ENCODE measurements at places on chromosomes 11 and 22. TPM values are rescaled to one million over a fixed set of nuclear protein-coding genes. Genes with fewer than 3 reads are reported as not detected.
A peak's percentile ranks its signal among the peaks of the same experiment; 100 is the strongest.

Gene CCDC89
- 0.90 TPM for total RNA-seq

Gene THY1
- total RNA-seq, result 1.3 TPM

Gene OR52N4
- total RNA-seq, result 2.4 TPM

Gene FZD4
- total RNA-seq, result 0.56 TPM

Gene MS4A4A
- not detected for total RNA-seq

Gene GSTT2B
- not detected for total RNA-seq

Gene P2RY2
- not detected for total RNA-seq

Gene IL10RA
- total RNA-seq, result 79.6 TPM

Gene JHY
- total RNA-seq, result 6.0 TPM

Gene ZNF280B
- total RNA-seq, result 2.9 TPM

Gene FADS2
- total RNA-seq, result 23.3 TPM

DNA sequence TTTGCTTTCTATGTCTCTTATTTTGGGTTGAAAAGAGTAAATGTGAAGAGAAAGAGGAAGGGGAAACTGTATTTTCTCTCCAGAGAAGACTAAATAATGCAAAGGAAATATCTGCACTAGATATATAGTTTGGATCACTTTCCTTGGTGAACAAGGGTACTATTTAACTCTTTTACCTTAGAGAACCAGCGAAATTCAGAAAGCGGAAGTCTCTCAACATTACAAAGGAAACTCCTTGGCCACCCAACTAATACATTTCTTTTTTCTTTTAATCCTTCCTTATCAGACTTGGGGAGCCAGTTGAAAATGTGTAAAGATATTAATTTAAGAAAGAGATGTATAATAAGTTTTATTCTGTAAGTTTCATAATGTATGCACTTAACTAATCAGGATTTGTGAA is 64.2 kb downstream of the SESN3 start:
- no peak for DNase-seq
- no peak overlapping the region for H3K4me3 ChIP-seq
- H3K36me3 ChIP-seq, result no peaks in the 10 kb centered on the region
- H3K4me1 ChIP-seq, result peaks cover 15% of the 10 kb centered on the region
- H3K27me3 ChIP-seq, result no peaks in the 10 kb centered on the region

- H3K36me3 ChIP-seq, result no peaks in the 10 kb centered on the region
- H3K27me3 ChIP-seq, result no peaks in the 10 kb centered on the region
- no peak overlapping the region for H3K4me3 ChIP-seq
- no peak for DNase-seq
These were observed 60.5 kb downstream of the HIPK3 start for GRCh38 chr11:33317662-33318061.

GRCh38 chr22:24138649-24139420 is 42.5 kb upstream of the SUSD2 start:
- no peak for DNase-seq
- no peak overlapping the region for H3K27ac ChIP-seq
- no peak overlapping the region for H3K4me3 ChIP-seq
- no peaks in the 10 kb centered on the region for H3K27me3 ChIP-seq

GRCh38 chr22:50705219-50705691 is 32.6 kb downstream of the SHANK3 start:
- DNase-seq, result no peak
- H3K4me3 ChIP-seq, result no peak overlapping the region
- H3K36me3 ChIP-seq, result no peaks in the 10 kb centered on the region
- H3K4me1 ChIP-seq, result peaks cover 13% of the 10 kb centered on the region
- no peaks in the 10 kb centered on the region for H3K27me3 ChIP-seq

GRCh38 chr11:122744357-122744756 is 88.8 kb downstream of the UBASH3B start:
- H3K36me3 ChIP-seq, result peaks cover 2% of the 10 kb centered on the region
- no peaks in the 10 kb centered on the region for H3K4me1 ChIP-seq
- H3K27me3 ChIP-seq, result peaks cover 23% of the 10 kb centered on the region
- H3K4me3 ChIP-seq, result no peak overlapping the region

- H3K27ac ChIP-seq, result no peak overlapping the region
- DNase-seq, result no peak
- H3K36me3 ChIP-seq, result peaks cover 7% of the 10 kb centered on the region
- H3K4me1 ChIP-seq, result peaks cover 18% of the 10 kb centered on the region
- H3K27me3 ChIP-seq, result peaks cover 37% of the 10 kb centered on the region
- no peak overlapping the region for H3K4me3 ChIP-seq
These were observed 4.3 kb upstream of the TRIM44 start for GRCh38 chr11:35658020-35658948.

- peaks cover 7% of the 10 kb centered on the region for H3K27me3 ChIP-seq
- H3K4me3 ChIP-seq, result peak overlapping the region; percentile 67
- peaks cover 7% of the 10 kb centered on the region for H3K4me1 ChIP-seq
- H3K27ac ChIP-seq, result no peak overlapping the region
These were observed 3.7 kb downstream of the CATSPER1 start for GRCh38 chr11:66022401-66023185.

DNA sequence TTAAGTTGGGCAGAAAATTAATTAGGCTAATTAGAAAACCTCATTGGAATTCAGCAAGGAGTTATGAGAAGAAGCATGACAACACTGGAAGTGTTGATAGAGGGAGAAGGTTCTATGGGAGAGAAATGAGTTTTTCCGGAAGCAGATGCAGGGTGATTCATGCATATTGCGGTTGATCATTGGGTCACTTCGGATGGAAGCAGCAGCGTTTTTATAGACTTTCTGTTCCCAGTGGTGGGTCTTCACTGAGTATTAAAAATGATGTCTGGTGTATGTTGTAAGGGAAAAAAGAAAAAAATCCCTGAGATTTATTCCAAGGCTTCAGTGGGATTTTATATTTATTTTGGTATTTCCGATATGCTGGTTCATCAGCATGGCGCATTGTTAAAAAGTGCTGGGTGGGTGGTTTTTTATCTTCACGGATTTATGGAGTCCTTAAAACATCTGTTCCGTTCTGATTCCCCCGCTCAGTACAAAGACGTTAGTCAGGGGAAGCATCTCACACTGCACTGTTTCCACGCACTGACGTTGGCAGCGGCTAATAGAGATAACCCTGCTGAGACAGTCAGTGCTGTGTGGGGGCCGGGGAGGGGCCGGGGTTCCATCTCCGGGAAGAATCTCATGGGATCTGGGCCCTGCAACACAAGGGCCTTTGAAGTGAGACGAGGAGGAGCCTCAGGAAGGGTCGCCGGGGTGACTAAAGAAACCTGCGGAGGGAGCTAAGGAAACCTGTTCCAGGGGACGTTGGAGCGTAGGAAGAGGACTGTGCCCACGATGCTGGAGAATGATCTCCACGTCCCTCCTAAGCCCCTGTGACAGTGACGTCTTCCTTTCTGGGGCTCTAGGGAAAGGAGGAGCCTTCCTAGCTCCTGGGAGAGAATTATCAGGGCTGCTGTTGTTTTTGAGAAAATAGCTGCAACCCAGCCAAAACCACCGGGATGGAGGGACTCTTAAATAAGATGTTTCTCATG is 390.0 kb downstream of the NTM start:
- no peak overlapping the region for H3K4me3 ChIP-seq
- H3K27me3 ChIP-seq, result no peaks in the 10 kb centered on the region
- DNase-seq, result no peak

DNA sequence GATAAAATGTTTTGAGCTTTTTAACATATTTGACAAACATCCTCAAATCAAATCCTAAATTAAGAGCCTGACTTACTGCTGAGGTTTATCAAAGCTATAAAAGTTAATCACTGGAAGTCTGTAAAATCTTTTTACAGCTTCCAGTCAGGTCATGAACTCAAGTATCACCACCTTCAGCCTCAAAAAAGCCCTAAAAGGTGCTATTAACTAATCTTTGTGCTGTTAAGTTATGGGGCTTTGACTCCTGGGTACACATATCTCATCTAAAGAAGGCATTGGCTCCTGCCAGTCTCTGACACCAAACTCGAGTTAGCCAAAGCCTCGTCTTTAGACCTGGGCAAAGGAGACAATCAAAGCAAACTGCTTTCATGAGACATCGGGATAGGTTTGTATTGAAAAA is 34.0 kb upstream of the CBX6 start:
- DNase-seq, result no peak
- H3K27ac ChIP-seq, result no peak overlapping the region
- peaks cover 1% of the 10 kb centered on the region for H3K4me1 ChIP-seq

- no peaks in the 10 kb centered on the region for H3K36me3 ChIP-seq
- no peaks in the 10 kb centered on the region for H3K4me1 ChIP-seq
- no peak overlapping the region for H3K27ac ChIP-seq
- no peaks in the 10 kb centered on the region for H3K27me3 ChIP-seq
- H3K4me3 ChIP-seq, result no peak overlapping the region
These were observed 286.6 kb downstream of the SWAP70 start for GRCh38 chr11:9950462-9950861.

GRCh38 chr11:57072640-57073039 is 83.9 kb downstream of the OR5AK2 start:
- no peak for DNase-seq
- H3K36me3 ChIP-seq, result no peaks in the 10 kb centered on the region
- no peaks in the 10 kb centered on the region for H3K27me3 ChIP-seq

DNA sequence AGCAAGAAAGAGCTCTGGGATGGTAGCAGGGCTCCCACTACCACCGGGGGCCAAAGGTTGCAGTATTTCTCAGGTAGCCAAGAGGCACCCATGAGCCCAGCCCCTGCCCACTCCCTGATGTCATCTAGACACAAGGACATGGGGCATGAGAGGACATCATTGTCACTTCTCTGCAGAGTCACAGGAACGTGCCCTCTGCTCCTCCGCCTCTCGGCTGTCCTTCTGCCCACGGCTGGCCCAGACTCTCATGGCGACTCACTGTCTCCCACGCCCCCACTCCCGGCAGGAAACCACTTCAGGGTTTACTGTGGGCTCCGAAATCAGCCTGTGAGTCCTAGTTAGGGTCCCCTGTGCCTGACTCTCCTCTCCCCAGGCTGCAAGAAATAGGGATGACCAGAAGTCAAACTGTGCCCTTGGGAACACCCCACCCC is 1.8 kb upstream of the GAL start:
- H3K27ac ChIP-seq, result no peak overlapping the region
- H3K27me3 ChIP-seq, result peaks cover 30% of the 10 kb centered on the region
- no peaks in the 10 kb centered on the region for H3K36me3 ChIP-seq
- DNase-seq, result no peak
- peaks cover 9% of the 10 kb centered on the region for H3K4me1 ChIP-seq

- H3K27me3 ChIP-seq, result no peaks in the 10 kb centered on the region
- DNase-seq, result no peak
- H3K36me3 ChIP-seq, result peaks cover 2% of the 10 kb centered on the region
- no peaks in the 10 kb centered on the region for H3K4me1 ChIP-seq
- no peak overlapping the region for H3K27ac ChIP-seq
These were observed 1024.5 kb downstream of the LRRC4C start for GRCh38 chr11:40434926-40435325.

DNA sequence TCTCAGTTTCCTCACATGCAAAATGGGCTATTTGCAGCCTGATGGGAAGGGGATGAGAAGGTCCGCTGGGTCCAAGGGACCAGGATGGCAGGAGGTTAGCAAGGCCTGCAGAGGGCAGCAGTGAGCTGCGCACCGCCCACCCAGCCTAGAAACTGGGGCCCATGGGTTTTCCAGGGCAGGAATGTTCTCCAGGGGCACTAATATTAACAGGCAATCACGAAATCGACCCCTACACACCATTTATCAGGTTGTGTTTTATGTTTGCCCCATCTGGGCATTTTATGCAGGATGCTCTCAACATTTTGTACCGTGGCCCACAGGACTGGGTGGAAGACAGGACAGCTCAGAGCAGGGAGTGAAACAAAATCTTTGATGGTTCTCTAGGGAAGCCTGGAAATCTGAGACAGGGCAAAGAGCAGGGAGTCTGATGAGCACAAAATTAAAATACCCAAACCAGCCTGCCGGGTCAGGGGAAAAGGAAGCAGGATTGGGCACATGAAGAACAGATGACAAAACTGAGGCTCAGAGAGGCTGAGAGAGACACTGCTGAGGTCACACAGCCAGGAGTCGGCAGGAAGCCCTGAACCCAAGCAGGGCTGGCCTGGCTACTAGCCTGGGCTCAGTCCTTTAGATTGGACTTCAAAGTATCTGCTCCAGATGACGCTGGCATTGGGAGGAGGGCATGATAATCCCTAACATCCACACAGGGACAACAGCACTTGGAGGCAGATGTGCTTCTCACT is 1.6 kb upstream of the BCR start:
- peak overlapping the region; percentile 4 for H3K4me3 ChIP-seq
- DNase-seq, result peak; percentile 62
- H3K27ac ChIP-seq, result peak overlapping the region; percentile 2

GRCh38 chr11:80414181-80415165 is 973.6 kb upstream of the TENM4 start:
- no peaks in the 10 kb centered on the region for H3K4me1 ChIP-seq
- no peak overlapping the region for H3K27ac ChIP-seq
- no peak for DNase-seq
- H3K36me3 ChIP-seq, result no peaks in the 10 kb centered on the region

DNA sequence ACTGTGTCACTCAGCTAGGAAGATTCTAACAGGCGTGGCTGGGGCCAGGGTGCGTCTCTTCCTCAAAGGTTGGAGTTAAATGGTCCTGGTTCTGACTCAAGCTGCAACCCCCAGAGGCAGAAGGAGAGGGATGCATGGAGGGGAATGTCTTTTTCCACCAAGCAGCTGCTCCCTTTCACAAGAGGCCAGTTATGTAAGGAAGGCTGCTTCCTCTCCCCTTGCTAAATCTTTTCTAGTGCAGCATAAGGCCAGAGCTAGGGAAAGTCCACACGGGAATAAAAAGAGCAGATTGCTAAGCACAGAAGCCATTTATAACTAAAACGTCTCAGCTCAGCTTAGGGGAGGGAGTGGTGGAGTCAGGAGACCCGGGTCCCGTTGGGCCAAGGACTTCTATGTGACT is 10.0 kb downstream of the PVALB start:
- DNase-seq, result no peak
- H3K4me3 ChIP-seq, result no peak overlapping the region
- H3K27me3 ChIP-seq, result no peaks in the 10 kb centered on the region
- H3K27ac ChIP-seq, result no peak overlapping the region
- H3K36me3 ChIP-seq, result no peaks in the 10 kb centered on the region
- peaks cover 14% of the 10 kb centered on the region for H3K4me1 ChIP-seq

DNA sequence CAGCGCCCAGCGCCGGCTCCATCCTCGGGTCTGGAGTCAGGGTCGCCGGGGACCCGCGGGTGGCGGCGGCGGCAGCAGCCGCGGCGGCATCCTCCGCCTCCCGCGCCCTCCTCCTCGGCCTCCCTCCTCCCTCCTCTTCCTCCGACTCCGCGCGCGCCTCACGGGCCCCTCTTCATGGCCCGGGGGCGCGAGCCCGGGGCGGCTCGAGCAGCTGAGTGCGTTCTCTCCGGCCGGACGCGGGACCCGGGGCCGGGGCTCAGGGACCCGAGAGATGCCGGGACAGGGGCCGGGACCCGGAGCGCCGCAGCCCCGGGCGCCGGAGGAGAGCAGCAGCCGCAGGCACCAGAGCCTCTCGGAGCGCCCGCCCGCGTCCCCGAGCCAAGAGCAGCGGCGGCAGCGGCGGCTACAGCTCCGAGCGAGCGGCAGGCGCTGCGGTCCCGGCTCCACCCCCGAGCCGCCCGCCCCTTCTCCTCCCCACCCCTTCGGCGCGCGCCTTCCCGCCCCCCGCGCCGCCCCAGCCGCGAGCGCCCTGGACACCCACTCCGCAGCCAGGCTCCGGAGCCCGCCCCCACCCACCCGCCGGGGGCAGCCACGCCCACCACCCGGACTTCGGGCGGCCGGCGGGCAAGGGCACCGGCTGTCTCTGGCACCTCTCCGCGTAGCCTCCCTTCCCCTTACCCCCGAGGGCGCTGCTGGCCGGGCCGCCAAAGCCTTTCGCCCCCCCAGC is at the start of gene CHST1:
CHST1 (minus strand) TSS at position 417 of the 727 bp plus-strand sequence. CDS start 14,699 bp downstream, outside the sequence.
- H3K27me3 ChIP-seq, result peaks cover 61% of the 10 kb centered on the region
- H3K4me1 ChIP-seq, result peaks cover 7% of the 10 kb centered on the region
- peak within 1 kb of the TSS; percentile 81 for H3K4me3 ChIP-seq
- H3K36me3 ChIP-seq, result no peaks in the 10 kb centered on the region
